GM04503 (cell line): ENCODE measurements at places on chromosomes 13 and 19.

GRCh38 chr13:27806744-27807387, 14.6 kb downstream of the GSX1 start:
- DNase-seq = no peak

DNA sequence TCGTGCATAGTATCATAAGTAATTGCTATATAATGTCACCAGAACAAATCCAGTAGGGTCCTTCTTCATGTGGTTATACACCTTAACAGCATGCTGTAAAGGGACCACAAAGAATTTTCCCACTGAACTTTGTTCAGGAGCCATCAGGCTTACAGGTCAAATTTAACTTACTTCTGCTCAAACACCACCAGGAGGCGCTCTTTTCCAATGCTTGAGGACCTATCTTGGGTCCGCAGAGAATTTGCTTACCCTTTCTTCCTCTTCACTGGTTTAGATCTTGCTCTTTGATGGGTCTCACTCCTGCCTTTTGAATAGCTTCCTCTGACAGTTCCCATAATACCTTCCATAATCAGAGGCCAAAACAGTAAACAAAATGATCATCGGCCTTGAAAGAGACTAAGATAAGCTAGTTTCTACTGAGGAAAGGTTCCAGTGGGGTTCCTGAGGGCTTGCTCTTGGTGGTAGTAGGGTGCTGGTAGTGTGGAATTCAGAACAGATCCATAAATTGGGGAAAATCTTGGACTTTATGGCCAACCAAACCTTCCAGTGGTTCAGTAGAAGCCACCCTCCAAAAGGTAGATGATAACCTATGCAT, 37.4 kb downstream of the SCGB2B2 start:
- peak; percentile 5 for DNase-seq

DNA sequence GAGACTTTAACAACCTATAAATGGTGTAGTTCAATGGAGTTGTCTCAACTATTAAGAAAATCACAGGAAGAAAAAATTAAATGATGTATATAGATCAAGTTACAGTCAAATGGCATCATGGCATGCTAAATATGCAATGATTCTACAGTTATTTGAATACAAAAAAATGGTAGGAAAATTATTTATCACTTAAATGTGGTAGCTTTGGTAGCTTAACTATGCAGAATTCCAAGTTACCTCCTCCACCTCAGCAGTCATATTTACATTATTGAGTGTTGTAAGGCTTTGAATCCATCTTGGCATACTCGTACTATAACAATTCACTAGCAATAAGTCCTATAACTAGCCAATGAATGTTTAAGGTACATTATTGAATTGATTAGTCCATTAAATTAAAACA, 36.8 kb downstream of the CAB39L start:
- DNase-seq = no peak

GRCh38 chr19:58474997-58475713, 997 bp upstream of the ZNF446 start:
- no peak for DNase-seq

GRCh38 chr13:103694471-103694870, 628.3 kb upstream of the SLC10A2 start:
- DNase-seq = no peak

DNA sequence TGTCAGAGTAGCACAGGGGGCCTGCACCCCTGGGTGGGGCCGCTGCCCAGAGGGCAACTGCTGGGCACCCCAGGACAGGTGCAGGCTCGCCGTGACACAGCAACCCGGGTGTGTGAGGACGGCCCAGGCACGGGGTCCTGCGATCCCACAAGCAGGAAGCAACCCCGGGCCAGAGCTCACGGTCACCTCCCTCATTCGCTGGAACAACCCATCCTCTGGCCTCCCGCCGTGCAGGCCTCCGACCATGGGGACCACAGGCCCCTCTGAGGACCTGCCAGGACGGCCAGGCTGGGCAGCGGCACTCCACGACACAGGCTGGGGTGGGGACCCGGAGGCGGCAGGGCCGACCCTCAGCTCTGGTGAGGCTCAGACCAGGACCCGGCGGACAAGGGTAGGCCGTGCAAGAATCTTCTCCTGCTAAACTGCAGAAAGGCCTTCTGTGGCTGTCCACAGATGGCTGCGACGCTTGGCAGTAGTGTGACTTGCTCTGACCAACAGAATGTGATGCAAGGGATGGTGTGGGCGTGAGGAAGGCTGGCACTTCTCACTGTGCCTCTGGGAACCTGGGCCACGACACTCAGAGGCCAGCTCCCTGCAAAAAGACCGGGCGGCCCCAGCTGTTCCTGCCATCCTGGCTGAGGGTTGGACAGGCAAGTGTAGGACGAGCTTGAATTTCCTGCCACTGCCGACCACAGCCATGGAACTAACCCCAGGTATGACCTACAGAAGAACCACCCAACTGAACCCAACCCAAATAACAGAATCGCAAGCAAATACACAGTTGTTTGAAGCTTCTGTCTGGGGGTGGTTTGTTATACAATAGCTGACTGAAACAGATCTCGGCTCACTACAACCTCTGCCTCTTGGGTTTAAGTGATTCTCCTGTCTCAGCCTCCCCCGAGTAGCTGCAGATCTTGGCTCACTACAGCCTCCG, 26.5 kb downstream of the PIP5K1C start:
- no peak for DNase-seq

GRCh38 chr13:36082396-36082795, 48.8 kb downstream of the DCLK1 start:
- DNase-seq = no peak

DNA sequence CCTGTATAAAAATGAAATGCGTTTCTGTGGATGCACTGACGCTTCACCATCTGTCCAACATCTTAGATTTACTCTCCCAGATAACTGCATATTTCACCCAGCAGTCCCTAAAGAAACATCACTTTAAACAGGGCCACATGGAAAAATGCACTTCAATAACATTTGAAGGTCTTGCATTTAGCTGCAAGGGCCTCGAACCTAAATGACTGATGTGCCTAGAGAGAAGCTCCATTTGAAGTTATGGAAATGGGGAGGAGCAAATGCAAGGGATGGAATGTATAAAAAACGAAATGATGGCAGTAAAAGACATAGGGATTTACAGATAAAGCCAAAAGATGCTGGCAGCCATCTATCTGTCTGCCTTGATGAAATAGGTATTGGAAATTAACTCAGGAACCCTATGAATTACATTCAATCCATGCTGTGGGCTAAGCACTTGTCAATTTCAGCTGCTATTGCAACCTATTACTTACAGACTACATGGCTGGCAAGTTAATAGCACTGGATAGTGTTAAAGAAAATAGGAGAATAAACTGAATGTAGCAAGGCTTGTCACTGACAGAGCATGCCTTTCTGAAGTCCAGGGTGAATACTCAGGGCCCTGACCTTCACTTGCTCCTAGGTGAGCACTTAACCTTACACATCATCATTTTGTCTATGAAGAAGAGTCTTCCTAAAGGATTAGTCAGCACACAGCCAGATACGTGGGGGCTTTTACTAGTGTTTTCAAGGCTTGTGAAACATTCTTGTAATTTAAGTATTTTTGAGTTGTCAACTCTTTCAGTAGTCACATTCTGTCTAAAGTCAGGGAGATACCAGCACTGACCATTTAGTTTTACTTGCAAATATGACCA, 963.4 kb downstream of the PCDH17 start:
- no peak for DNase-seq

DNA sequence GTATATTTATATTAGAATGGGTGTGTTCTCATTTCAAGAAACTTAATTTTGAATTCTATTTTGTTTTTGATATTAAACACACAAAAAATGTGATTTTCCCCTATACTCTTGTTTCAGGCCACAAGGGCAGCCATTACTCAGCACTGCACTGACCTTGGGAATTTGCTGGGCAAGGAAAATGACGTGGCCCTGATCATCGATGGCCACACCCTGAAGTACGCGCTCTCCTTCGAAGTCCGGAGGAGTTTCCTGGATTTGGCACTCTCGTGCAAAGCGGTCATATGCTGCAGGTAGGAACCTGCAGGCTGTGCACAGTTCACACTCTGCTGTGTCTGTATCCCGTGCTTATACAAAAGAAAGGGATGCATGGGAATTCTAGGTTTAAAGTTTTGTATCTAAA, 327.3 kb downstream of the ATP8A2 start:
- DNase-seq = no peak

- no peak for DNase-seq
Observed at GRCh38 chr19:6086068-6086788, 24.1 kb downstream of the RFX2 start.

GRCh38 chr19:38737921-38738737, 6.1 kb downstream of the CAPN12 start:
- DNase-seq = no peak

DNA sequence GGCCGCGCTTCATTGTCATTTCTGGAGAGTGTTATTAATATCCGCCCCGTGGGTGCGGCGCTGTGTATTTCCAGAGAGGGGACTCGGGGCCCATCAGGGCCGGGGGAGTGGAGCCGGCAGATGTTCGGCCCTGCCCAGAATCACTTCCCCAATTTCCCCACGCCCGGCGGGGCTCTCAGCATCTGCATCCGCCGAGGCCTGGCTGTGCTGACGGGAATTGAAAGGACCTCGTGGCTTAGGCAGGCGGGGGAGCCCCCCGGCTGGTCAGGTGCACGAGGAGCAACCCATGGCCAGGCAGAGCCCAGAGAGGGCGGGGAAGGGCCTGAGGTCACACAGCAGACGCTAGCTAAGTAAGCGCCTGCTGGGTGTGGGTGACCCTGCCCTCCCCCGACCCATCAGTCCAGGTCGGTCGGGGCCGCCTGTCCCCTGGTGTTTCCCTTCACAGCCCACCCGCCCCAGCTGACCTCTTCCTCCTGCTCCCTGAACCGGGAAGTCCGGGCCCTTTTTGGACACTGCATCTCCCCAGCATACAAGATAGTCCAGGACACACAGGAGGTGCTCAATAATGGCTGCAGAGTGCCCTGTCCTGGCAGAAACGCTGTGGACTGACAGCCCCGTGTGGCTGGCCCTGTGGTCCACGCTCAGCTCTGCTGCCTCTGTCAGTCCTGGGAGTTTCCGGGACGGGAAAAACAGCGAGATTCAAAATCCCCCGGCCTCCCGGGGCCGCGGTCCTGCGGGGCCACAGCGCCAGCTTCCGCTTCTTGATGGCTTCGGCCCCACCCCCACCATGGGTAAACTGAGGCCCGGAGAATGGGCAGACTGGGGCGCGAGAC, 22.1 kb downstream of the ARID3A start:
- no peak for DNase-seq

- DNase-seq = no peak
Observed at GRCh38 chr13:79492313-79492798, 11.4 kb downstream of the NDFIP2 start.

GRCh38 chr13:80072231-80072630, 268.7 kb downstream of the SPRY2 start:
- no peak for DNase-seq

DNA sequence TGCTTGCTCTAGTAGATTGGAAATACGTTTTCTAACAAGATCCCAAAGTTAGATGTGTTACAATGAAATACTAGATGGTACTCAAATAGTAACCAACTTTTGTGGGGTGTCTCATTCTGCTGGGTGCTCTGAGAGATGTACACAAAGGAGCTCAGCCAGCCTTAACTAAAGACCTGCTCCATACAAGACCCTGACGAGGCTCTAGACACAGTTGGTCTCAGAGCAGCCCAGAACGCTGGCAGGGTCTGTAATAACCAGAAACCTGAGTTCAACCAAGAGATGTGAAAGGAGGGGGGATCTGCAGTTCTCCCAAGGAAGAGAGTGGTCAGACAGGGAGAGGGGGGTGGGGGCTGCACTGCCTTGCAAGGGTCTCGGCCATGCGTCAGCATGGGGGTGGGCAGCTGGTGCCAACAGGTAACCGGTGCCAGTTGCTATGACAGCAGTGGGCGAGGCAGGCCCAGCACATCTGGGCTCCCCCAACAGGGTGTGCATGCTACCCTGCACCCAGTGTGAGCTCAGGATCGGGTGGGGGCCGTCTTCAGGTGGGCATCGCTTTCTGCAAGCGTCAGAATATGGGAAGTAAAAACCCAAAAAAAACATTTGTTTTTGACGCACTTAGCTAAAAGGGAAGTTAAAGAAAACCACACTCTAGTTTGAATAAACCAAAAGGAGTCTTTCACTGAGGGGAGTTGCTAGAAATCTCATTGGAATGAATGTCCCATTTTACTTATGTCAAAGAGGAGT, 68.0 kb upstream of the GPR183 start:
- DNase-seq = no peak
